Testis (tissue), 5 donors: ENCODE measurements at places on chromosomes 2 and 18.
A peak's percentile ranks its signal among the peaks of the same experiment; 100 is the strongest.

DNA sequence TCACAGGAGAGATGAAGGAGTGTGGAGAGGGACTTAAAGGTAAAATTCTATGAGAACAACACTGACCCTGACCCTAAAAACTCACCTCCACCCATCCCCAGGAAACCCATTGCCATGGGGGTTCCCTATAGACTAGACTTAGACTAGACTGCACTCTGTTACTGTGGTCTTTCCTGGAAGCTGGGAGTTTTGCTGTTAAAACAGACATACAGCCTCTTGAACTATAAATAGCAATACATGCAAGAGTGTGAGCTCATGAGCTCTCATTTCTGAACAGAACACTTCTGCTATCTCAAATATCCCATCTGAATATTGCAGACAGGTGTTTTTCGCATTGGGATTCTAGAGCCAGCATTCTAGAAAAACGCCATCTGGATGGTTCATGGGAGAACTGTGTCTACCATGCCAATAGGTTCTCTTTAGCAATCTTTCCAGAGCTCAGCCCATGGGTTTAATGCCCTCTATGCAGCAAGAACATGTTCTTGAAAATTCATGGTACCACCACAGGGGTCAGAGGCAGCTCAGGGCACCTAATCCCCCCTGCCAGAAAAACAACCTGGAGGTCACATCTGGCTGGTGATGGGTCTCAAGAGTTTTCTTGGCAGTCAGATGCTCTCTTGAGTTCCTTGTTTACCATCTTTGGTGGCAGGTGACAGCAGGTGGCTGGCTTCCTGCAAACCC, 51.9 kb downstream of the SLC14A2 start:
- peaks cover 18% of the 10 kb centered on the region for H3K4me1 ChIP-seq
- DNase-seq = no peak
- no peak overlapping the region for H3K4me3 ChIP-seq
- no peak overlapping the region for H3K27ac ChIP-seq
- no peaks in the 10 kb centered on the region for H3K27me3 ChIP-seq
- H3K36me3 ChIP-seq = no peaks in the 10 kb centered on the region

GRCh38 chr2:233840520-233840919, 13.8 kb downstream of the HJURP start:
- no peak overlapping the region for H3K4me3 ChIP-seq
- H3K36me3 ChIP-seq = no peaks in the 10 kb centered on the region
- H3K27me3 ChIP-seq = no peaks in the 10 kb centered on the region
- DNase-seq = peak; percentile 0
- no peaks in the 10 kb centered on the region for H3K4me1 ChIP-seq

GRCh38 chr2:156437272-156437930, 1.2 kb downstream of the GPD2 start:
- H3K4me1 ChIP-seq = peaks cover 15% of the 10 kb centered on the region
- no peak for DNase-seq
- H3K27me3 ChIP-seq = no peaks in the 10 kb centered on the region
- no peaks in the 10 kb centered on the region for H3K36me3 ChIP-seq

GRCh38 chr2:217402761-217403383, 543.0 kb upstream of the TNP1 start:
- no peaks in the 10 kb centered on the region for H3K36me3 ChIP-seq
- peak; percentile 61 for DNase-seq
- H3K27ac ChIP-seq = peak overlapping the region; percentile 51
- H3K4me3 ChIP-seq = no peak overlapping the region
- peaks cover 19% of the 10 kb centered on the region for H3K4me1 ChIP-seq
- H3K27me3 ChIP-seq = no peaks in the 10 kb centered on the region

DNA sequence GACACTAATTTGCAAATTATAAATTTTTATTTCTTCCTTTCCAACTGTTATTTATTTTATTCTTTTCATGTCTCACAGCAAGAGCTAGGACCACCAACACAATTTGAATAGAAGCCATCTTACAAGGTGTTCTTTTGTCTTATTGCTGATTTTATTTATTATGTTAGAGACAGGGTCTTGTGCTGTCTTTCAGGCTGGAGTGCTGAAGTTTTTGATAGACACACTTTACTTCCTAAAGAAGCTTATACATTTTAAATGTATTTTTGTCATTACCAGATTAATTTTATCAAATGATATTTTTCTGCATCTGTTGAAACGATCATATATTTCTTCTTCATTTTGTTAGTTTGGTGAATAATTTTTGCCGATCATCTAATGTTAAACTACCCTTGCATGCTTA, 130.3 kb upstream of the BCL2L11 start:
- H3K36me3 ChIP-seq = no peaks in the 10 kb centered on the region
- no peaks in the 10 kb centered on the region for H3K4me1 ChIP-seq

DNA sequence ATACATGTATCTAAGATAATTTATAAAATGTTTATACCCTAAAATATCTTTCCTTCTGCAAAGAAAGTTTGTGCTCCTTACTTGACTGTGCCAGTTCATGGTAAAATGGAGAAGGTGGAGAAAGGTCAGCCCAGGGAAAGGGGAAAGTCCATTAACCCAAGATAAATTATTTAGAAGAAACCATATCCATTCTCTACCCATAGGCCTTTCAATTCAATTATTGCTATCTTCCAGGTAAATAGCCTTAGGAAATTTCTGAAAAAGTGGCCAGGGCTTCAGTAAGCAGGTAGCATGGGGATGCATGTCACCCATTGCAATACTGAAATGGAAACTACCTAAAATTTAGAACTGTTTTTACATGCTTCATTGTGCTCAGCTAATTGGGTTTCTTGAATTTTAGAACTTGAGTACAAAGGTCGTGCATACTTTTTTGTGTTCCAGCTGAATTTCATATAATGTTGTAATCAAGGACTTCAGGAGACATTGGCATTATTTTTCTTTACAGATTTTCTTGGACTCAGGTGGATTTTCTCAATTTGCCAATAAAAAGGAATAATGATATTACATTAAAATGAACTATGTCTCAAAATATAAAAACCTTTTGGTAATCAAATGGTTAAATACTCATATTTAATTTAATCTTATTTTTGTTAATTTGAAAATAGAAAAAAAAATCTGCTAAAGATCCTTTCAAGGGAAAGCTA, 124.9 kb downstream of the CSRNP3 start:
- H3K4me1 ChIP-seq = no peaks in the 10 kb centered on the region
- H3K27me3 ChIP-seq = no peaks in the 10 kb centered on the region
- H3K36me3 ChIP-seq = no peaks in the 10 kb centered on the region
- H3K4me3 ChIP-seq = no peak overlapping the region

DNA sequence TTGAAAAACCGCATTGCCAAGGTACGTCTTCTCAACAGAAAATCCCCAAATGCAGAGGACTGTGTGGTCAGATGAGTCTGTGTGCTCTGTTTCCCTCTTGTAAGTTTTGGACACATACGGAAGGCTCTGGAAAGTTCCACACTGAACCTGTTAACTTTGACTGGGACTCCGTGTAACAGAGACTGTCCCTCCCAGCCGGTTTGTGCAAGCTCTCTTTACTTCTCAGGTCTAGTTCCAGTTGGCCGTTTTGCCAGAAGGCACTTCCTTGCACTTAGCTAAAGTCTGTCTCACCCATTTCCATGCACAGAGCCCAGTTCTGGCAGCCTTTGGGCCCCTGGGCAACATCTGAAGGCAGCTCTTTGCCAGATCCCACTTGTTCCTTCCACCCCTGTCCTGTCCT, 22.0 kb downstream of the EFHD1 start:
- H3K27me3 ChIP-seq = no peaks in the 10 kb centered on the region
- no peaks in the 10 kb centered on the region for H3K4me1 ChIP-seq
- H3K36me3 ChIP-seq = no peaks in the 10 kb centered on the region
- peak; percentile 66 for DNase-seq
- H3K27ac ChIP-seq = peak overlapping the region; percentile 33

GRCh38 chr2:70607121-70607561, 53.5 kb upstream of the TGFA start:
- no peak overlapping the region for H3K27ac ChIP-seq
- DNase-seq = no peak
- H3K4me3 ChIP-seq = no peak overlapping the region
- no peaks in the 10 kb centered on the region for H3K27me3 ChIP-seq
- no peaks in the 10 kb centered on the region for H3K4me1 ChIP-seq

DNA sequence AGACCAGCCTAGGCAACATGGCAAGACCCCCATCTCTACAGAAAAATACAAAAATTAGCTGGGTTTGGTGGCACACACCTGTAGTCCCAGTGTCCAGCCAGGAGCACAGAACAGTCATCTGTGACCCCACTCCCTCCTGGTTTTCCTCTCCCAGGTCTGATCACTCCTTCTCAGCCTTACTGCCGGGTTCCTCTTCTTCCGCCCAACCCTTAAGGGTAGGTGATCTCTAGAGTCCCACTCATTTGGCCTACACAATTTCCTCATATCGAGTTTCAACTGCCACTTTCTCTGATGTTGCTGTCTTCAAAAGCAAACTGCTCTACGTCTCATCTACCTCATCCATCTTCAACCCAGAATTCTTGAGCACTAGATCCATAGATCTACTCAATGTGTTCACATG, 13.4 kb upstream of the MAT2A start:
- peaks cover 19% of the 10 kb centered on the region for H3K4me1 ChIP-seq
- no peaks in the 10 kb centered on the region for H3K27me3 ChIP-seq
- H3K36me3 ChIP-seq = no peaks in the 10 kb centered on the region
- H3K4me3 ChIP-seq = no peak overlapping the region

- no peak overlapping the region for H3K4me3 ChIP-seq
- H3K27ac ChIP-seq = no peak overlapping the region
- H3K4me1 ChIP-seq = no peaks in the 10 kb centered on the region
- no peak for DNase-seq
- H3K36me3 ChIP-seq = no peaks in the 10 kb centered on the region
Measured at GRCh38 chr2:168052773-168053172, 194.6 kb downstream of the STK39 start.

DNA sequence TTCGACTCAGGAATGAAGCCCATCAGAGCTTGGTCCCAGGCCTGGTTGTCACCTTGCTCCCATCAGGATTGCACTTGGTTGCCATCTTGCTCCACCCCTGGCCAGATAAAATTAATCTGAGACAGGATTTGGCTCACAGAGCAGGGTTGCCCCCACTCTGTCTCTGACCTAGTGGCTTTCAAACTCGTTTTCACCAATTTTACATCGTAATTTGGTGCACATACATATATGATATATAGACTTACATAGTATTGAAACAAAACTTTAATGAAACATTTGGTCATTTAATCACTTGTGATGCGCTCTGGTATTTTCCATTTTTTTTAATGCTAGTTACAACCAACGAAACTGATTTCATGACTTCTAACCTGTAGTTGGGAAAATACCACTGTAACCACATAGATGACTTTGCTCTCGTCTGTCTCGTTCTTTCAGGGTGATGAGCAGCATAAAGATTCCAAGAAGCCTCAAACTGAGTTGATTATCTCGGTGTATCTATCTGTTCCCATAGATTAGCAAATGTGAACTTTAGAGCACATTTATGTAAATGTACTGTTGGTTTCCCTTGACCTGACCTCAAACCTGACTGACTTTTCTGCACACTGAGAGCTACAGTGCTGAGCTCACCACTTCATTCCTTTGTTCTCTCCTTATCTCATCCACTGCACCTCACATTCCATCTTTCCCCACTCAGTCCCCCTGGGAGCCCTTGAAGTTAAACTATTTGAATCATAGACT, 30.5 kb upstream of the PLB1 start:
- no peak overlapping the region for H3K4me3 ChIP-seq
- H3K4me1 ChIP-seq = peaks cover 2% of the 10 kb centered on the region
- no peak for DNase-seq
- H3K36me3 ChIP-seq = no peaks in the 10 kb centered on the region

GRCh38 chr2:36973320-36973719, 7.0 kb upstream of the STRN start:
- peaks cover 5% of the 10 kb centered on the region for H3K4me1 ChIP-seq
- H3K27ac ChIP-seq = no peak overlapping the region
- H3K36me3 ChIP-seq = no peaks in the 10 kb centered on the region
- H3K27me3 ChIP-seq = no peaks in the 10 kb centered on the region
- no peak for DNase-seq

DNA sequence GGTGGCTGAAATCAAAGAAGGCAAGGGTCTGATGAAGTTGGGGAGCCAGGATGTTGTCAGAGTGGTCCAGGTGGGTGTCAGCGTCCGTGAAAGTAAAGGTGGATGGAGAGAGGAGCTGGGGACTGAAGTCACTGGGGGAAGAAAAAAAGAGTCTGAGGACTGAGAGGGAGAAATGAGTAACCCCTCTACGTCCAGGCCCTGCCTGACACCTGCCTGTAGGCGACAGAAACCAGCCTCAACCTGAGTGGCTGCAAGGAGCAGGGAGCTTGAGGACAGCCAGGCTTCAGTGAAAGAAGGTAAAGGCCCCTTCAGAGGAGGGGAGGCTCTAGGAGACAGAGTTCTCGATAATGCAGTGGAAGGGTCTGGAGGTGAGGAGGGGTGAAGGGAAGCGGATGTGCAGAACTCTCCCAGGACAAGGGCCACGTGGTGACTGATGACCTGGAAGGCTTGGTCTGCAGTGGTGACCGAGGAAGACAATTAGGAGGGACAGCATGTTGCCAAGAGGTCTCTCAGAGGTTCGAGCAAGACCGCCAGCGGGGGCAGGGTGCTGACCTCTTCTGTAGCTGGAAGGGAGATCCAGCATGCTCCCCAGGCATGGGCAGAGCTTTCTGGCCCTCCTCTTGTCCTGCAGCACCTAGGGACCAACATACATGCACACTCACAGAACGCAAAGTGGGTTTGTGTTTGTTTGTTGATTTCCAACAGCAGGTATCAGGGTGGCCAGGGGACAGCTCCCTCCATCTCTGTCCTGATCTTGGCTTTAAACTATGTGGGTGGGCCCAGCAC, 86.6 kb upstream of the TMEM247 start:
- DNase-seq = peak; percentile 8
- no peak overlapping the region for H3K27ac ChIP-seq
- H3K27me3 ChIP-seq = no peaks in the 10 kb centered on the region
- H3K36me3 ChIP-seq = no peaks in the 10 kb centered on the region
- H3K4me3 ChIP-seq = no peak overlapping the region

GRCh38 chr2:85095094-85095493, 38.1 kb upstream of the TCF7L1 start:
- no peak for DNase-seq
- no peaks in the 10 kb centered on the region for H3K36me3 ChIP-seq
- no peak overlapping the region for H3K4me3 ChIP-seq
